ENCODE measurements at places on chromosomes 5 and 9. TPM values are rescaled to one million over a fixed set of nuclear protein-coding genes. Genes with fewer than 3 reads are reported as not detected.

- DNase-seq = no peak
These were observed 102.9 kb upstream of the PHYKPL start for GRCh38 chr5:178335302-178336030.

DNA sequence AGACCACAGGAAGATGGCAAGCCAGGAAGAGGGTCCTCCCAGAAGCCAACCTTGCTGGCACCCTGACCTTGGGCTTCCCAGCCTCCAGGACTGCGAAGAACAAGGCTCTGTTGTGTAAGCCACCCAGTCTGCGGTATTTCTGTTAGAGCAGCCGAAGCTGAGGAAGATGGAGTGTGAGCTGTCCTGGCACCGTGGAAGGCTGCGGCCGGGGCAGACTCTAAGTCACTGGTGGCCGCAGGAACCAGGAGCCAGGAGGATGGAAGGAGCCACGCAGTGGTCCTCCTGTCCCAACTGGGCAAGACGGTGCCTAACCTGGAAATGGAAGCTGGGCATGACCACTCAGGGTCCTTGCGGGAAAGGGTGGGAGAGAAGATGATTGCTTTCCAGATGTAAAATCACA lies 89.1 kb downstream of the ZNF354C start:
- DNase-seq = no peak

- DNase-seq = no peak
These were observed 441.2 kb upstream of the ZNF462 start for GRCh38 chr9:106421772-106422171.

GRCh38 chr9:85230081-85230480 lies 511.7 kb downstream of the AGTPBP1 start:
- DNase-seq = no peak

ZNF79 gene
- total RNA-seq = 13.2 TPM

TMC1 gene
- total RNA-seq = 0.33 TPM

ESM1 gene
- total RNA-seq = not detected
